Temporal lobe (tissue), 4 donors: ENCODE measurements at places on chromosomes 13 and 19. TPM values are rescaled to one million over a fixed set of nuclear protein-coding genes. Genes with fewer than 3 reads are reported as not detected.

Gene ZNF586
- 50.2 TPM for total RNA-seq

Gene PSG11
- not detected for total RNA-seq

Gene LRG1
- total RNA-seq: 0.25 TPM

Gene AMER2
- 129 TPM for total RNA-seq

Gene ACTMAP
- 0.74 TPM for total RNA-seq
